CMK (cell line): ENCODE measurements at places on chromosomes 16 and 17.

GRCh38 chr17:3679531-3680126 is 11.0 kb downstream of the EMC6 start:
- no peak for DNase-seq

DNA sequence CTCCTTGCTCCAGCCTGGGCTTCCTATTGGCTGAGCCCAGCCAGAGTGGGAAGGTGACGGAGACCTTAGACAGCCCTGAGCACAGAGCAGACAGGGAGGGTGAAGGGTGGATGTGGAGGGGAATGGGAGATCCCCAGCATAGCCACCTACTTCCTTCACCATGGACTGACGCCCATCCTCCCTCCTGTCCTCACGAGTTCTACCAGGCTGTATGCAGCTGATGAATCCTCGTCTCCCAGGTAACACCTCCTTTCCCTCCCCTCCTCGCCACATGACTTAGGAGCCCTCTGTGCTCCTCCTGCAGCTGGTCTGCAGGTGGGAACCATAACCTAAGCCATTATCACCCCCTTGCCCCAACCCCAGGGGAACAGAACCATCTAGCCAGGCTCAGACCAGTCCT is 9.0 kb upstream of the CRHR1 start:
- no peak for DNase-seq

DNA sequence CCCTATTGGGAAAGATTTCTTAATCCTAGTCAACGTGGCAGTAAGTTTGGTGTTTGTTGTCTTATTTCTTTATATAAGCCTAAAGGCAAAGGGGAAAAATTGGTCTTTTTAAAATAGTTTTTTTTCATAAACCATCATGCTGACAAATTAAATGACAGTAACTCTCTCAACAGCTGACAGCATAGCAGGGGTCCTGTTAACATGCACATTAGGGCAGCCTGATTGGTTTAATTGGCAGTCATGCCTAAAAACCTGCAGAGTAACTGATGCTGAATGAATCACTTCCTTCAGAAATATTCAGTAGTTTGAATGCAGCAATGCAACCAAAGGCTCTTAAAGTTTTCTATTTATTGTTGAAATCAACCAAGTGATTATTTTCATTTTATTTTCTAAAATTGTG is 85.4 kb downstream of the ITFG1 start:
- no peak for DNase-seq

GRCh38 chr17:17938388-17939107 is 33.7 kb downstream of the TOM1L2 start:
- DNase-seq, result no peak
